ENCODE measurements at places on chromosomes 3 and 15.
A peak's percentile ranks its signal among the peaks of the same experiment; 100 is the strongest.

DNA sequence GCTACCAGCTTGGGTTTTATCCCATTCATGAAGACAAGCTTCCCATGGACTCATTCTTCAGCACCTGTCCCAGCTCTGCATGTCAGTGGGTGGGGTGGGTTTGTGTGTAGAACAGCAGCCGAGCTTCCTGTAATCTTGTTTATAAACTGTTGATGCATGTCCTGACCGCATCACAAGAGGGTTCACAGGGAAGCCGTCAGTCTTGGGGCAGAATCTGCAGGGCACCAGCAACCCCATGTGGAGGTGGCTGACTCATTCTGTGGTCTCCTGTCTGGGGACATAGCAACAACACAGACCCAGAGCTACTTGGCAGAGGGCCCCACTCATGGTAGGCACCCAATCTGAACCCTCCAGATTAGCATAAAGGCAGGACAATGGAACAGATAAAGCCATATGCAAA is 35.6 kb downstream of the DAPK2 start:
- DNase-seq, result peak; percentile 87

DNA sequence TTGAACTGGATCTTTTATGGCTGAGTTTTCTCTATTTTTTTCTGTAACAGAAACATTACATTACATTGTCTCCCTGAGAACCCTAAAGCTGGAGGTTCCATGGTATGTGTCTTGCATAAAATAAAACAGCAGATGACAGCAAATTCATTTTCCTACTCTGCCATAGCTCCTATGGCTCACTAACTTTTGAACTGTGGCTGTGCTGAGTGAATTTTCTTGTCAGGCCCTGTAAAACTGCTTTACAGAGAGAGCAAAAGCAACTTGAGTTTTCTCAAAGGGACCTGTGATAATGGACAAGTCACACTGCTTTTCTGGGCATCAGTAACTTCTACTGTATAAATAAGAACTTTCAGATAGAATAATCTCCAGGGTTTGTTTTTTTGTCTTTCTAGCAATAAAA is 129.9 kb upstream of the TSC22D2 start:
- DNase-seq, result no peak

GRCh38 chr3:137012097-137012501 is 54.3 kb downstream of the IL20RB start:
- DNase-seq, result peak; percentile 95

- DNase-seq, result no peak
These were observed 50.9 kb downstream of the ABHD2 start for GRCh38 chr15:89138999-89139612.

DNA sequence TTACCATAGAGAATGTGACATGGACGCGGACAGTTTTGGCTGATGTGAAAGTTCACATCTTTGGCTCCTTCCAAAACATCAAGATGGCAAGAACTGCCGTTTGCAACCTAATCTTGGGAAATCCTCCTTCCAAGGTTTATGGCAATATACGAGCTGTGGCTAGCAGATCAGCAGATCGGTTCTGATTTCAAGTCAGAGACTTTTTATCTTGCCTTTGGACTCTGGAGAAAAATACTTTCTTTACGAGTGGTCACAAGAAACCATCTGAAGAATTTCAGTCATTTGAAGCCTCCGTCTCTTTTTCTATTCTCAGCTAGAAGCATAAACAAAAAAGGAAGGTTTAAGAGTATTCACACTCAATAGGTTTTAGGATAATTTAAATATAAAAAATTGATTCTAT is 153.5 kb upstream of the MEIS2 start:
- peak; percentile 35 for DNase-seq

GRCh38 chr15:49831206-49831965 is 210.5 kb downstream of the DTWD1 start:
- peak; percentile 99 for DNase-seq

DNA sequence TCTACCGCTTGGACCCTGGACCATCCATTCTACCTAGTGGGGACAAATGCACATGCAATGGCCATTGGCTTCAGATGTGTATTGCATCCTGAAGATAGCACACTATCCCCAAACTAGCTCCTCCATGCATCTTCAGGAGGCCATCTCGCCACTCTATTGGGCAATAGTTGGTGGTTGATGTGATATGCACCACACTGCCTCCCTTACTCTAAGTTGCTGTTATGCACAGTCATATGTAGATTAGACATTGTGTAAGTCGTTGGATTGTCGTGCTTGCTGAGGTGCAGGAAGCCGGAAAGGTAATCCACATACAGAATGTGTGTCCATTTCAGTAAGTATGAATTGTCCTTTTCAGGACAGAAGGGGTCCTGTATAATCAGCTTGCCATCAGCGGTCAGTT is 26.7 kb upstream of the PLA2G4D start:
- no peak for DNase-seq

GRCh38 chr15:55026381-55026780 is 170.4 kb downstream of the RSL24D1 start:
- no peak for DNase-seq

GRCh38 chr3:183524476-183524875 is 31.0 kb downstream of the KLHL6 start:
- no peak for DNase-seq

GRCh38 chr3:185687271-185687878 is 101.3 kb downstream of the SENP2 start:
- peak; percentile 27 for DNase-seq

GRCh38 chr3:115165266-115165665 is 18.2 kb upstream of the ZBTB20 start:
- no peak for DNase-seq

DNA sequence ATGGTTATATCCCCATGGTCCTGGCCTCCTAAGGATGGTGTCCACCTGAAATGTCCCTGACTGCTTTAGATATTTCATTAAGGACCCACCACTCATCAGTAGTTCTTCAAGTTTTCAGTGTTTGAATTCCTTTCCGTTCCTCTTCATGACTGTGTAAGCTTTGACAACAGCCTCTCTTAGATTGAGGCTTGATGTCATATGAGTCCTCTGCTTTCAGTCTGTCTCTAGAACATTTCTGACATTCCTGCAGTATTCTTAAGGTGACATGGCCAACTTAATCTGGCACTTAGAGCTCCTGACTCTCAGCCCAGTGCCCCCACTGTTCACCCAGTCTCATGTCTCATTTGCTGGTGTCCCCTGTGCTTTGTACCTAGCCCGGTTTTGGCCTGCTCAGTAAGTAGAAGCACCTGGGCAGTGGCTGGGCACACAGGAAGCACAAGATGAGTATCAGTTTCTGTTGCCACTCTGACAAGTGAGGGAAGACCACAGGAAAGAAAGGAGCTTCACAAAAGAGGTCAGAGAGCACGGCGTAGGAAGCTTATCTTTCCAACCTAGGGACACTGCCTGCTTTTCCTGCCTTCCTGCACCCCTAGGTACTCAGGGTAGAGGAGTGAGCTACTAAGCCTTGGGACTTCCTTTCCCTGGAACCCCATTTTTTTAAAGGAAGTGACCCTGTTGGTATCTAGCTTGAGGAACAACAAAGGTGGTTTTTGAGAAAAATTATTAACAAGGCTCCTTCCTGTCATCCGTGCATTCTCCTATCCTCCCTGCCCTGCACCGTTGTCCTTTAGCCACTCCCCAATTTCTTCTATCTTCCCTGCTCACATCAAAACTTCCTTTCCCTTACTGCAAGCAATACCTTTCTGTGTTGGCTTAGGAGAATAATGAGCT is 103.1 kb downstream of the KLHL25 start:
- DNase-seq, result no peak

- no peak for DNase-seq
These were observed 8.9 kb downstream of the UBAP1L start for GRCh38 chr15:65106011-65106590.
